Spleen (tissue), 13 donors: ENCODE measurements at places on chromosomes 3 and 15. TPM values are rescaled to one million over a fixed set of nuclear protein-coding genes. Genes with fewer than 3 reads are reported as not detected.
A peak's percentile ranks its signal among the peaks of the same experiment; 100 is the strongest.

Gene ZBBX
- not detected for total RNA-seq

Gene CSPG4
- 10.2 TPM for total RNA-seq

Gene C3orf22
- not detected for total RNA-seq

Gene HTR3E
- not detected for total RNA-seq

Gene FBXO40
- total RNA-seq = not detected

Gene STRC
- total RNA-seq = 0.37 TPM

Gene PARP3
- total RNA-seq = 34.2 TPM

Gene HHATL
- total RNA-seq = not detected

Gene GPR160
- 21.2 TPM for total RNA-seq

Gene UPK1B
- total RNA-seq = not detected

Gene P2RY14
- total RNA-seq = 3.5 TPM

Gene RBP2
- not detected for total RNA-seq

Gene ACKR4
- 1.1 TPM for total RNA-seq

DNA sequence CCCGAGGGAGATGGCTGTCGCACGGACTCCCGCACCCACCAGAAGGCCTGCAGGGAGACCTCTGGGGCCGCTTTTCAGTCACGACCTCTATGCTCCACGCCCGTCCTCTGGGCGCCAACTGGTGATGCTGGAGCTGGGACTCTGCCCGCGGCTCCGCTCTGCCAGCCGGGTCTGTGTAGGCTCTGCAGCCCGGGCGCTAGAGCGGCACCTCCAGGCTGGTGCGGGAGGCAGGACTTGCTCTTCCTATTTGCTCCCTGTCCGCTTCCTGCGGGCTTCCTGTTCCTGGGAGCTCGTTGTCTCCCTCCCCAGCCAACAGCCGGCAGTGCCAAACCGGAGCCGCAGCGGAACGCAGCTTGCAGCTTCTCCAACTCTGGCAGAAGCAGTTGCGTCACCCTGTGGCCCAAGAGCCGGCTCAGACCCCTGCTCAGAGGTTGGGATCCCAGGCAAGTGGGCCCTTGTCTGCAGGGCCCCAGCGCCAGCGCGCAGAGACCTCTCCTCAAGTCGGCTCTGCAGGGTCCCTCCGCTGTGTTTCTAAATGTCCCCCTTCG lies 285.9 kb downstream of the XXYLT1 start:
- peak; percentile 84 for DNase-seq

- DNase-seq = no peak
Measured at GRCh38 chr3:187850258-187850921, 105.1 kb upstream of the BCL6 start.

DNA sequence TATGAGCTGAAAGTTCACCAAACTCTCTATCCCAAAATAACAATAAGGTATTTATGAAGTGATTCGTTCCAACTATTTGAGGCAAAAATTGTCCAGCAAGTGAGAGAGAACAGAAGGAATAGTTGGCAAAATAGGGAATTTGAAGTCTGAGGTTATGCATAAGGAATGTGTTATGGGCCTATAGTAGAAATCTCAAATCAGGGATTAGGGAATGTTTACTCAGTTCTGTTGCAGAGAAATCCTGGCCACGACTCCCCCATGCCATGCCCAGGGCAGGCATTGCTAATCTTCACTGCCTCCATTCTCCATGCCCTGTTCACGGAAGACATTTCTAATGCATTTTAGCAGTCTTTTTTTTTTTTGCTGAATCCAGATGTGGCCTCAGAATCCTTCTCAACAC lies 58.6 kb downstream of the FLNB start:
- DNase-seq = no peak

- no peak for DNase-seq
Measured at GRCh38 chr3:110530902-110531301, 540.7 kb upstream of the NECTIN3 start.

- DNase-seq = no peak
Measured at GRCh38 chr15:87917480-87917879, 339.1 kb downstream of the NTRK3 start.

DNA sequence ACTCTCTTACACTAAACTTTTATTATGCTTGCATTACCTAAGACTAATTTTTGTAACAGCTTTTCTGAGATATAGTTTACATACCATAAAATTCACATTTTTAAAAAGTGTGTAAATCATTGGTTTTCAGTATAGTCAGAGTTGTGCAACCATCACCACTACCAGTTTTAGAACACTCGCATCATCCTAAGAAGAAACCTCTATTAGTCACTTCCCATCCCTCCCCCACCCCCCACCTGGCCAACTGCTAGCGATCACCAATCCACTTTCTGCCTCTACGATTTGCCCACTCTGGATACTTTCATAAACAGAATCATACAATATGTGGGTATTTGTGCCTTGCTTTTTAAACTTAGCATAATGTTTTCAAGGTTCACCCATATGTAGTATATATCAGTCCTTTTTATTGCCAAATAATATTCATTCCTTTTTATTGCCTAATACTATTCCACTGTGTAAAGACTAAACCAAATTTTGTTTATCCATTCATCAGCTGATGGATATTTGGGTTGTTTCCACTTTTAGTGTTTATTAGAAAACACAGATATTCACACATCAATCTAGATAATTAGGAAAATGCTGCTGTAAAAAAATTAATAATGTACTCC lies 23.0 kb downstream of the UBP1 start:
- DNase-seq = no peak

DNA sequence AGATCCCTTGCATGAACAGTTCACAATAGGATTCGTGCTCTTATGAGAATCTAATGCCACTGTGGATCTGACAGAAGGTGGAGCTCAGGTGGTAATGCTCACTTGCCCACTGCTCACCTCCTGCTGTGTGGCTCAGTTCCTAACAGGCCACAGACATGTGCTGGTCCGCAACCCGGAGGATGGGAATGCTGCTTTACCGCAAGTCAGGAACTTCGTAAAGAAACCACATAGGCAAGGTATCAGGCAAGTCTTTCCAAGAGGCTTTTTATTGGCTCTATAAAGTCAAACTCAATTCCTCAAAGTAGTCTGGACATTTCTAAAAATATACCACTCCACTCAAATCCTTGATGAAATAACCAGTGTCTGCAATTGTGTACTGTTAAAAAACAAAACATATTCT lies 56.1 kb downstream of the OSTN start:
- no peak for DNase-seq

GRCh38 chr15:65525622-65526021 lies 4.6 kb upstream of the HACD3 start:
- no peak for DNase-seq

DNA sequence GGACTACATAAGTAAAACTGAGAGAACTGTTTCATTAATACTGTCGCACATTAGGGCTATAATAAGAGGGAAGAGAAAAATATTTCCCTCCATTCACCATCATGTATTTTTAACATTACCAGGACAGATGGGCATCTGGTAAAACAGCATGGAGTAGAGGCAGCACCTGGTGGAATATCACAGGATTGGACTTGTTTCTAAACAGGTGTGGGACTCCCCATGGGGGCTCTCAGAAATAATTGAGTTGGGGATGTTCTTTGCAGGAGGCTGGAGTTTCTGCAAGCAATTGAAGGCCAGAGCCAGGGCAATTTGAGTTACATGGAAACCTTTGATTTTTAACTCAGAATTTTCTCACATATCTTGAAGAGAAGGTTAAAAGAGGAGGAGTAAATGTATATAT lies 8.4 kb upstream of the MINDY2 start:
- DNase-seq = no peak

GRCh38 chr3:181493423-181493822 lies 218.3 kb upstream of the SOX2 start:
- DNase-seq = no peak

DNA sequence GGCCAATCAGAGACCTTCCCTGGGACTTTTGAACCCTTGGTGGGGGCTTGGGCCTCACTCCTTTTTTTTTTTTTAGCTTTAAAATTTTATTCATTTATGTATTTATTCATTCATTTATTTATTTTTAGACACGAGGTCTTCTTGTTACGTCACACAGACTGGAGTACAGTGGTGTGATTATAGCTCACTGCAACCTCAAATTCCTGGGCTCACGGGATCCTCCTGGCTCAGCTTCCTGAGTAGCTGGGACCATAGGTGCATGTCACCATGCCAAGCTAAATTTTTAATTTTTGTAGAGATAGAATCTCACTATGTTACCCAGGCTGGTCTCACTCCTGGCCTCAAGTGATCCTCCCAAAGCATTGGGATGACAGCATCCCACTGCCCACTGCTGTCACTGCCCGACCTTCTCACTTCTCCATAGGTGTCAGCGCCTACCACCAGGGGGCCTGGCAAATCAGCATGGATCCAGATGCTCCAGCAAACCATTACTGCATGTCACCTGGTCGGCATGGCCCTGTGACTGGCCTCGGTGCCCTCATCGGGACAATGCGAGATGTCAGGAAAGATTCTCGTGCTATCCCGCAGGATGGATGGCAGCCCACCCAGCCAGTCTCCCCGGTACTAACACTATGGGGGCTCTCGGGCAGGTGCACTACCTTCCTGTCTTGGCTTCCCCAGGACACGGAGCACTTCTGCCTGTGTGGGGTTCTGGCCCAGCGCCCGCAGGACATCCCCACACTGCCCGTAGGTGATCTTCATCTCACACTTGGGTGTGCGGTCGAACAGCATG lies 3.0 kb downstream of the MYL3 start:
- peak; percentile 67 for DNase-seq

GRCh38 chr3:152780553-152780952 lies 54.4 kb upstream of the P2RY1 start:
- DNase-seq = no peak

DNA sequence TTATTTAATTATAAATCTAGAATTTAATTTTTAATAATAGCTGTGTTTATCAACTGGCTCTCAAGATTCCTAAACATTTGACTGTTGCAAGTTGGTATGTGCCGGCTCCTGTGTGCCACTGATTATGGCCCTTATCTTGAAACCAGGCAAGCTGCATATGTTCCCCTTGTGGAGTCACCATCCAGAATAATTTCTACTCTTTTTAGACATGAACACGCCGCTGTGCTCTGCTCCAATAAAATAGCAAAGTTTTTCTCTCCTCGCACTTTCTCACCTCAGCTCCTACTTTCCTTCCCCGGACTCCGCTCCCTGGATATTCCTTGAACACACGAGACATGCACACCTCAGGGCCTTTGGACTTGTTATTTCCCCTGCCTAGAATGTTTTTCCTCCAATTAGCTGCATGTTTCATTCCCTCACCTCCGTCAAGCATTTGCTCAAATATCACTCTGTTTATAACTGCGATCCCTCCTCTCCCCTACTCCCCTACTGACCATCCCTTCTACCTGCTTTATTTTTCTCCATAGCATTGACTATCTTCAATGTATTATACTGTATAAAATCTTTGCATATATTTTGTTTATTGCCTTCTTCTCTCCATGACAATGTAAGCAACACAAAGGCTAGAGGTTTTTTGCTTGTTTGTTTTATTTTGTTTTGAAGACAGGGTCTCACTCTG lies 26.1 kb upstream of the ERICH6 start:
- DNase-seq = no peak

GRCh38 chr15:81777546-81777945 lies 268.3 kb downstream of the MEX3B start:
- no peak for DNase-seq

DNA sequence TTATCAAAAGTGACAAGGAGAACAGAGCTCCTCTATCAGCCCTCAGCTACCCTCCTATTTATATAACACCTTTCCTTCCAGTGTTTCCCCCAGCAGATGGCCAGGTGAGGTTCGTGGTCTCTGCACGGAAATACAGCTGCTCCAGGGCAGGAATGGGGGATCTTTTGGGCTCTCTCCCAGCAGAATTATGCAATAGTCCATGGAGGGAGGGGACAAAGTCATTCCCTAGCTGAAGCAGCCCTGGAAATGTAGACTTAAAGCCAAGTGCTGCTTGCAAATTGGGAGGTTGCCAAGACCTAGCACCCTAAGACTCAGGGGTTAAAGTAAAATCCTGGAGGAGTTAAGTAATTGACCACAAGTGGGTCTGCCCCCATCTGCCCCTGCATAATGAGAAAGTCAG lies 256.3 kb downstream of the LRTM1 start:
- DNase-seq = no peak

DNA sequence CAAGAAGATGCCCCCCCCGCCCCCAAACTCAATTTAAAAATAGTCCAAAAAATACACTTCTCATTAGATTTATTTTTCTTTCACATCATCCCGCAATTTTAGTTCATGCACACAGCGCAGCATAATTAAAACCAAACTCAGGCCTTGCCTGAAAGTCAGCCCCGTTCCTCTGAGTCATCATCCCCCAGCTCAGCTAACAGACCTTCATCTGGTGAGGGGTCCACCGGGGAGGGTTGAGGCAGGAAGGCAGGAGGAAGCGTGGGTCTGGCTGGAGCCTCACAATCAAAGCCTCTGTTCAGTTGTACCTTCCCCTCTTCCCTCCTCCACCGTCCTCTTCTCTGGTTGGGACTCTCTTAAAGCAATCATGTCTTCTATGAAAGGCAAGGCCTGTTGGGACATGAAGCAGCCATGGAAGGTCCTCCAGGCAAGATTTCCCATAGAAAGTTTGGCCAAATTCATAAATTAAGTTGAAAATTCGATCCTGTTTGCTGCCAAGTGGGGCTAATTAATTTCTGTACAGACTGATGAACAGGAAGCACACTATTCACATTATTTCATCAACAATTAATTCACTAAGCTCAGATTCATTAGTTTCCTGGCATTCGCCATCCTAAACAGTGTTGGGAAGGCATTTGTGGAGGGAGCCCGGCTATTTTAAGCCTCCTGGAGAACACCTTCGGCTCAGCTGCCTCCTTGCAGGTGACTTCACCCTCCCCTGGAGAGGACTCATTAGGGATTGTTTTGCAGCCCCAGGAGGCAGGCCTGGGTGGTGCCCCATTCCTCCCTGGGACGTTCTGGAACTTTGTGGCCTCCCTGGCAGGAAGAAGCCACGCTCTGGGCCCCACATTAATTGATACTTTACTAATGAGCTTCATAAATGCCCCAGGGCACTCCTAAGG lies 72.3 kb upstream of the BNC1 start:
- DNase-seq = no peak

DNA sequence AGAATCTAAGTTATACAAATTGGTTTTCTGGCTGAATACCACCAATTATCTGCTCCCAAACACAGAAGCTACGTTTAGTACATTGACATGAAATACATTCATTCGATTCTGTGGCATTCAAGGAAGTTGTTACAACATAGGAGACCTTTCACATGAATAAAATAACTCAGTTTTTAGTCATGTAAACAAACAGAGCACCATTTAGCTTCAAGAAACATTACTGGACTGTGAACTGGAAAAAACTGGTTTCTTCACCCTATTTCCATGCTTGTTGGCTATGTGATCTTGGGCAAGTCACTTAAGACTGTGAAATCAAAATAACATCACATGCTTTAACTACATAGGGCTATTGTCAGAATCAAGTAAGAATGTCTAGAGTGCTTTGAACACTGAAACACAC lies 46.2 kb downstream of the NRG4 start:
- DNase-seq = no peak

GRCh38 chr3:129699199-129699598 lies 92.7 kb upstream of the PLXND1 start:
- DNase-seq = no peak

DNA sequence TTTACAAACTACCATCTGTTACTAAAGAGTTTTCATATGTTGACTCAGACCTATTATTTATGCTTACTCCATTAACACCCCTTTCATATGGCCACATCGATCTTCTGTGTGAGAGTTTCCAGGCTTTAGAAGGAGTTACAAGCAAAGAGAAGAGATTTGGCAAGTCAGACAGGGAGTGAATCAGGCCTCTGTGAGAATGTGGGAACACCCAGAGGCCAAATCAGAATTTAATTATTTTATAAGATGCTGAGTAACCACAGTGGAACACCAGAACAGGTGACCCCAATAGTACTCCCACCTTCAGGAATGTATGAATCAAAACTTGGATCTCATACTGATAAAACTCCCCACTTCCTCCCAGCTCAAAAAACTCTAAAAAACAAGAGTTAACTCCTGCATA lies 42.0 kb downstream of the IFT57 start:
- no peak for DNase-seq

GRCh38 chr3:151863611-151864010 lies 9.8 kb upstream of the SUCNR1 start:
- no peak for DNase-seq
